Right forelimb (tissue), 1 donor: ENCODE measurements at places on chromosomes 1 and 21.

- DNase-seq, result no peak
Measured at GRCh38 chr1:218377143-218377660, 32.1 kb downstream of the TGFB2 start.

- DNase-seq, result no peak
Measured at GRCh38 chr21:45988366-45989347, 7.1 kb downstream of the COL6A1 start.

DNA sequence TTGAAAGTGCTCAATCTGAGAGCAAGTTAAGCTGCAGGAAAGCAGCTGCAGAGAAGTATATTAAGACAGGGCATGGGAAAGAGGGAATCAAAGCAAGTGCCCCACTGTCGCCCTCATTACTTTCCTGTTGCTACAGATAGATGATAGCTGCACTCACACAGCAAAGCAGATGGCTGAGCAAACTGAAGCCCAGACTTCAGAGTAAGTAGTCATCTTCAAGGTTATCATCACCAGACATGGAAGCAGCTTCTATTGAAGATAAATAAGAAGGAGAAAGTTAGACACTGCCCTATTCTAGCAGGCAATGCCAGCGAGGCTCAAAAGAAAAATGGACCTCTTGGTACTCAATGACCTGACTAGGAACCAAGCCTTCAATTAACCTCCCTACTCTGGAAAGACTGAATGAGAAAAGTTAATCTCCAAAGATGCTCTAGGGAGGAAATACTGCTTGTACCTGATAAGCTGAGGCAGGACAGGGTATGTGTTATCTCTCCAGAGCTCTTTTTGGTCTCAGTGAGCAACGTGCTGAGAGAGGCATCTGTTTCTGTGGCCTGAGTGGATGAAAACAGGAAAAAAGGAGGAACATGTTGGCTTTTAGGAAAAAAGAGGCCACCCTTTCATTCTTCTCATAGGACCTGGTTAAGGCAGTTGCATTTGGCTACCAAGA, 11.1 kb upstream of the MRPL9 start:
- DNase-seq, result no peak

DNA sequence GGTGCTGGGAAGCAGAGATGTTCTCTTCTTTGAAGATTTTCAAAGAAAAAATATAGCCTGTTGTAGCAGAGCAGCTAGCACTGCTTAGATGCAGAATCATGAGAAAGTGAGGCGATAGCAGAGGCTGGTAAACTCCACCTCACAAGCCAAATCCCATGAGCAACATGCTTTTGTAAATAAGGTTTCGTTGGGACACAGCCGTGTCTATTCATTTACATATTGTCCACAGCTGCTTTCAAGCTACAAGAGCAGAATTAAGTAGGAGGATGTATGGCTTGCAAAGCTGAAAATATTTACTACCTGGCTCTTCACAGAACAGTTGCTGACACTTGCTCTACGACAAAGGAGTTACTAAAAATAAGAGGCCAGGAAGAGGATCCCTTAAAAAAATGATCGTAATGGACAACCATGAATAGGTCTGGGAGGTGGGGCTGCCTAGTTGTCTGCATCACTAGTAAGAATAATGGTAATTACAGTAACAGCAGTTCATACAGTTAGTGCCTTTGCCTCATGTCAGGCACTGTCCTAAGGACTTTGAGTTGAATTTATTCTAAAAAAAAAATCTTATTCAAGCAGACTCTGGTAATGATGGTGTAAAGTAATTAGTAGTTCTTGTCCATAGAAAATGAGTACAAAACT, 622.0 kb downstream of the KIF26B start:
- no peak for DNase-seq

DNA sequence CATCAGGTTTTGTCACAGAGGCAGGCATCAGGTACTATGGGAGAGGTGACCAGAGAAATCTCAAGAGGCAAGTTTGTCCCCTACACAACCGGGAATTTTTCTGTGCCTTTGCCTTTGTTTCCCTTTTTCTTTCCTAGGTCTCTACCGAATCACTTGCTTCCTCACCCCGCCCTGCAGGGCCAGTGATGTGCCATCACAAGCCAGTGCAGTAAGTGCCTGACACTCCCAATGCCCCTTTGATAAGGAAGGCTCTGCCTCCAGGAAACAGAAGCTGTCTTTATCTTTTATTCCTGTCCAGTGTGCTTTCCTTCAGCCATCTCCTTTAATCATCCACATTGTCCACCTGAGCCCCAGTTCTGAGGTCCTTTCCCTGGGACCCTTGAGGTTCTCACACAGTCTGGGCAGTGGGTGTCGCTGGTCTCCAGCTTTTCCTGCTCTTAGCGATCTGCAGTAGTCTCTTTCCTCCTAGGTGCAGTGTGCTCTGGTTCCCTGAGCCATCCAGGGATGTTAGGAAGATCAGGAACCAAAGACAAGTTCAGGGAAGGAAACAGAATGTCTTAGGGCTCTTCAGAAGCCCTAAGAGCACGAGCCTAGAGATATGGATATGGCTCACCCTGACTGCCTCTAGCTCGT, 36.6 kb downstream of the GJA5 start:
- DNase-seq, result no peak

DNA sequence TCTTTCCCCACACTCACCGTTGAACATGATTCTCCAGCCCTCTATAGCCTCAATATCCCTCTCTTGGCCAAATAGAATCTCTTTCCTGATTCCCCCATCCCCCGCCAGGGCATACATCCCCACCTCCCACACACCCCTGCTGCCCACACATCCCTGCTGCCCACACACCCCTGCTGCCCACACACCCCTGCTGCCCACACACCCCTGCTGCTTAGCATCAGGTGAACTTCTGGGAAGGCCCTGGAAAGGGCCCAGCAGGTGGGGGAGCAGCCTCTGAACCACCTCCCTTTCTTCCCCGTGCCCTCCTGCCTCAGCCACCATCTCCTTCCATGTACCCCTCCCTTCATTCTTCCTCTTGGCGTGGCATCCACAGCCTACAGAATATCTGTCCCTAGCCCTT, 15.9 kb upstream of the IFNLR1 start:
- DNase-seq, result no peak

DNA sequence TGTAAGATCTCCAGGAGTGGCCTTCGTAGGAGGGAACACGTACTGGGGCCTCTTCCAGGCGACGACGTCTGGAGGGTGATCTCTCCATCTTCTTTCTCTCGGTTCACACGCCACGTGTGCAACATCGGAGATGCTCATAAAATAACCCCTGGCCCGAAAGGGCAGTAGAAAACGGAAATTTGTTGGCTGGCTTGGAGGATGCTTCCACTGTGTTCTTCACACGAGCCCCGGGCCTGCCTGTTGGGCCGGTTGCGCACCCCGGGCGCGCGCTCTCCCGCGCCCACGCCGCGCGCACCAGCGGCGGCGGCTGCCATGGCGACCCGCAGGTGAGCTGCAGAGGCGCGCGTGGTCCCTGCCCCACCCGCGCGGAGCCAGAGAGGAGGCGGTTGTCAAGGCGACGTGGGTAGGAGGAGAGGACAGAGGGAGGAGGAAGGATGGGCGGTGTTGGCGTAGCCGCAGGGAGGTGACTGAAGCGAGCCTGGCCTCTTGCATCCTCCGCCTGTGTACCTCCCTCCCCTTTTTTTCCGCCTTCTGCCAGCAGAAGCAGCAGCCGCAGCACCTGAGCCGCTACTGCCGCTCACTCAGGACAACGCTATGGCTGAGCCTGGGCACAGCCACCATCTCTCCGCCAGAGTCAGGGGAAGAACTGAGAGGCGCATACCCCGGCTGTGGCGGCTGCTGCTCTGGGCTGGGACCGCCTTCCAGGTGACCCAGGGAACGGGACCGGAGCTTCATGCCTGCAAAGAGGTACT, at the start of gene ELAPOR1:
Gene ELAPOR1 (plus strand): TSS at position 526 of the 752 bp plus-strand sequence. CDS start 69 bp downstream, at position 595.
- peak; percentile 57 for DNase-seq

DNA sequence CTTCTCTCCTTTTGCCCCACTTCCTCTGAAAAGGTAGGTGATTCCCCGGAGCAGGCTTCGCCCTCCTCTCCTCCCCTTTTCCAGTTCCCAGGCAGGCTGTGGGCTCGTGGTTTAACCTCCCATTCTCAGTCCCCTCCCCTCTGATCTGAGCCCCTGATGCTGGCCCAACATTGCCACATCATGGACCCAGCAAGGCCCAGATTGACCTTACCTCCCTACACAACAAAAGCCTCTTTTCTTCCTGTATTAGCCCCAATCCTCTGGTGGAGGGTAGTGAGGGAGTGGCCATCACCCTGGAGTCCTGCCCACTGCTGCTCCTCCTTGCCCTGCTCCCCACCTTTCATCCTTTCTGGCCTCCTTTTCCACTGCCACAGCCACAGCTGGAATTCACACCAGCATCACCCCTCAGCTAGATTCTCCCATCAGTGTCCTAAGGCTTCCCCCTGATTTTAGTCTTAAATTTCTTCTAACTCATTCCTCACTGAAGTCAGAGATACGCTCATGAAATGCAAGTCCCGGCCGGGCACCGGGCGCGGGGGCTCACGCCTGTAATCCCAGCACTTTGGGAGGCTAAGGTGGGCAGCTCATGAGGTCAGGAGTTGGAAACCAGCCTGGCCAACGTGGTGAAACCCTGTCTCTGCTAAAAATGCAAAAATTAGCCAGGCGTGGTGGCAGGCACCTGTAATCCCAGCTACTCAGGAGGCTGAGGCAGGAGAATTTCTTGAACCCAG, 7.0 kb upstream of the ZBTB48 start:
- DNase-seq, result no peak

GRCh38 chr1:155013632-155014031, 11.0 kb downstream of the ZBTB7B start:
- DNase-seq, result no peak

- DNase-seq, result no peak
Measured at GRCh38 chr1:38064197-38064903, 17.8 kb upstream of the POU3F1 start.

- DNase-seq, result no peak
Measured at GRCh38 chr1:207966521-207966920, 55.6 kb upstream of the CD34 start.

- DNase-seq, result no peak
Measured at GRCh38 chr1:16046842-16047241, 3.3 kb downstream of the CLCNKB start.

DNA sequence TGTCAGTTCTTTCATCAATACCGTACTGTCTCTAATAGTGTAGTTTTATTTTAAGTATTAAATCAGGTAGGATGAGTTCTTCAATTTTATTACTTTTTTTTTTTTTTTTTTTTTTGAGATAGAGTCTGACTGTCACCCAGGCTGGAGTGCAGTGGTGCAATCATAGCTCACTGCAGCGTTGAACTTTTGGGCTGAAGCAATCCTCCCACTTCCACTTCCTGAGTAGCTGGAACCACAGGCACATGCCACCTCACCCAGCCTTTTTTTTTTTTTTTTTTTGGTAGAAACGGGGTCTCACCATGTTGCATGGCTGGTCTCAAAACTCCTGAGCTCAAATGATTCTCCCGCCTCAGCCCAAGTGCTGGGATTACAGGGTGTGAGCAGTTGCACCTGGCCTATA, 44.3 kb downstream of the INAVA start:
- no peak for DNase-seq

GRCh38 chr1:201094832-201095231, 17.4 kb downstream of the CACNA1S start:
- DNase-seq, result no peak

DNA sequence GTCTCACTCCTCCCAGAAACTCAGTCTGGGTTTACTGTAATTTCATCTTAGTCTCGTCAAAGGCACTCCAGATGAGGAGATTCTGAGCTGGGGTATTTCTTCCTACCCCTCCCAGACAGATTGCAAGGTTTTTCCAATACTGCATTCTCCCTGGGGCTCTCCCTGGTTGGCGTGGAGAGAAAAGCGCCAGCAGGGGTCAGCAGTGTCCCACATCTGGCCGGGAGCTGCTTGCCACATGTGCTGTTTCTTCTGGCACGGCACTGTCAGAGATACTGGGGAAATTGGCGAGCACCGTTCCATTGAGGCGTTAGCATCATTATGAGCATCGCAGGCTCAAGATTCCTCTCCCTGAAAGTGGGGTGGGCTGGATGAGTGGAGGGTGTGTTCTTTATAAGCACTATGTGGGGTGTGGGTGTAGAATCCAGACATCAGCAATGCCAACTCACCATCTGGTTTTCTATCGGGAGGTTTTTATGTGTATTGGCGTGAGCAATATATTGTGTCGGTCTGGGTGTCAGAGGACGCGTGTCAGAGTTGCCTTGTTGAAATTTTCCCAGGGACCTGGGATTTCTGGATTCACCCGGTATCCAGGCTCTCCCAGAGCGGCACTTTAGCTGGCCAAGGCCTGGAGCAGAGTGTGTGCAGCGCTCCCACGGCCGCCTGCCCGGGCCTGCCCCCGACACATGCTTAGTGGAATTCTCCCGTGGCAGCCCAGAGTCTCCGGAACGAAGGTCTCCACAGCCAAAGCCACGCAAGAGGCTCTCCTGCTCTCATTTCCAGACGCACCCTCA, 8.0 kb upstream of the NAV1 start:
- peak; percentile 94 for DNase-seq
